ENCODE measurements at places on chromosomes 7 and 10. TPM values are rescaled to one million over a fixed set of nuclear protein-coding genes. Genes with fewer than 3 reads are reported as not detected.

The PDE1C gene
- 7.1 TPM for total RNA-seq

The ADARB2 gene
- not detected for total RNA-seq

The TUBAL3 gene
- total RNA-seq = not detected

The AKR1C4 gene
- total RNA-seq = not detected

The CELF2 gene
- total RNA-seq = 52.6 TPM

The SLC16A12 gene
- 0.21 TPM for total RNA-seq

The PLEKHS1 gene
- 0.21 TPM for total RNA-seq

The OR2A1 gene
- total RNA-seq = 0.16 TPM

The PHKG1 gene
- 9.3 TPM for total RNA-seq

The FAM25A gene
- not detected for total RNA-seq

DNA sequence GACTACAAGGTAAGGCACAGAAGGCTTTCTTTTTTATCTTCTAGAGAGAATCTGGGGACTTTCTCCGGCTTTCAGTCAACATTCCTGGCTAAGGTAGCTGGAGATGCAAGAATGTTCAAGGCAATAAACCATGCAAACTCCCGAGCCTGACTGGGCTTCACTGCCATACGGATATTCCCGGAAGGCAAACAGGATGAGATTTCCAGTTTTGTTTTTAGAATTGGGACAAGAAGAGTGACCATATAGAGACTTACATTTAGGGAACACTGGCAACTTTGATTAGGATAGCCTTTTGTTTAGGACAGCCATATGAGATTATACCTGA is 269 bp downstream of the CALD1 start:
- H3K4me1 ChIP-seq = no peaks in the 10 kb centered on the region
- H3K27ac ChIP-seq = peak overlapping the region; percentile 100
- DNase-seq = no peak
- no peaks in the 10 kb centered on the region for H3K36me3 ChIP-seq
- H3K4me3 ChIP-seq = peak overlapping the region; percentile 99
- no peaks in the 10 kb centered on the region for H3K27me3 ChIP-seq

DNA sequence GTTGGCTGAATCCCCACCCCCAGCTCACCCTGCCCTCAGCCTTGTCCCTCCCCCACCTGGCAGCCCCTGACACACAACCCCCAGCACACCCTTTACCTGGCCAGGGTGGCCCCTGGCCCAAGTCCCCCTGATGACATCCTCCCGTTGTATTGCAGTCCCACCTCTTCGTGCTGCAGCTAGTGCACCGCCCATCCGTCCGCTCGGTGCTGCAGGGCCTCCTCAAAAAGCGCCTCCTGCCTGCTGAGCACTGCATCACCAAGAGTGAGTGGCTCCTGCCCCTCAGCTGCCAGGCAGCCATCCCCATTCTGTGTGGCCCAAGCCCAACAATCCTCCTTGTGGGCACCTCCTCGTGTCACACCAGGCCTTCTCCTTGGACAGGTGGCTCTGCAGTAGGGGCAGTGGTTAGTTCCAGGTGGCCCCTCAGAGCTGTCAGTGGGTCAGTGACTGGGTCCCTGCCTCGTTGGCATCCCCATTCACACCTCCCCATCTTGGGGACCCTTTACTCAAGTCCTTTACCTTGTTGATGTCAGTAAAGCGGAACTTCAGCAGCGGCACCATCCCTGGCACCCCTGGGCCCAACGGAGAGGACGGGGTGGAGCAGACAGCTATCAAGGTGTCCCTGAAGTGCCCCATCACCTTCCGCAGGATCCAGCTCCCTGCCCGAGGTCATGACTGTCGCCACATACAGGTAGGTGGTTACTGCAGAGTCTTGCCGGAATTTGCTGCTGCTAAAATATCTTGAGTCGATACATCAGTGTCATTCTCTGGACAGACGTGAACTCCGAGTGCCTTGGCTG is 14.3 kb downstream of the ZMIZ2 start:
- DNase-seq = no peak
- no peaks in the 10 kb centered on the region for H3K27me3 ChIP-seq
- H3K27ac ChIP-seq = no peak overlapping the region

- DNase-seq = no peak
- no peaks in the 10 kb centered on the region for H3K27me3 ChIP-seq
- no peak overlapping the region for H3K4me3 ChIP-seq
- H3K27ac ChIP-seq = no peak overlapping the region
Measured at GRCh38 chr7:51079494-51079893, 237.1 kb downstream of the COBL start.

- H3K4me3 ChIP-seq = no peak overlapping the region
- no peaks in the 10 kb centered on the region for H3K27me3 ChIP-seq
- H3K36me3 ChIP-seq = no peaks in the 10 kb centered on the region
- DNase-seq = no peak
- H3K27ac ChIP-seq = no peak overlapping the region
Measured at GRCh38 chr7:4845740-4846142, 16.1 kb downstream of the PAPOLB start.

- no peaks in the 10 kb centered on the region for H3K4me1 ChIP-seq
- no peaks in the 10 kb centered on the region for H3K36me3 ChIP-seq
- no peaks in the 10 kb centered on the region for H3K27me3 ChIP-seq
- no peak overlapping the region for H3K27ac ChIP-seq
Measured at GRCh38 chr7:24245362-24245761, 38.6 kb upstream of the NPY start.

GRCh38 chr7:155315977-155316376 is 18.3 kb downstream of the INSIG1 start:
- H3K27me3 ChIP-seq = no peaks in the 10 kb centered on the region
- H3K27ac ChIP-seq = no peak overlapping the region
- no peak overlapping the region for H3K4me3 ChIP-seq
- no peaks in the 10 kb centered on the region for H3K36me3 ChIP-seq
- DNase-seq = no peak
- no peaks in the 10 kb centered on the region for H3K4me1 ChIP-seq

- H3K4me1 ChIP-seq = no peaks in the 10 kb centered on the region
- no peaks in the 10 kb centered on the region for H3K27me3 ChIP-seq
- no peaks in the 10 kb centered on the region for H3K36me3 ChIP-seq
- H3K4me3 ChIP-seq = no peak overlapping the region
- no peak overlapping the region for H3K27ac ChIP-seq
- no peak for DNase-seq
Measured at GRCh38 chr10:62183442-62183841, 85.2 kb downstream of the RTKN2 start.

DNA sequence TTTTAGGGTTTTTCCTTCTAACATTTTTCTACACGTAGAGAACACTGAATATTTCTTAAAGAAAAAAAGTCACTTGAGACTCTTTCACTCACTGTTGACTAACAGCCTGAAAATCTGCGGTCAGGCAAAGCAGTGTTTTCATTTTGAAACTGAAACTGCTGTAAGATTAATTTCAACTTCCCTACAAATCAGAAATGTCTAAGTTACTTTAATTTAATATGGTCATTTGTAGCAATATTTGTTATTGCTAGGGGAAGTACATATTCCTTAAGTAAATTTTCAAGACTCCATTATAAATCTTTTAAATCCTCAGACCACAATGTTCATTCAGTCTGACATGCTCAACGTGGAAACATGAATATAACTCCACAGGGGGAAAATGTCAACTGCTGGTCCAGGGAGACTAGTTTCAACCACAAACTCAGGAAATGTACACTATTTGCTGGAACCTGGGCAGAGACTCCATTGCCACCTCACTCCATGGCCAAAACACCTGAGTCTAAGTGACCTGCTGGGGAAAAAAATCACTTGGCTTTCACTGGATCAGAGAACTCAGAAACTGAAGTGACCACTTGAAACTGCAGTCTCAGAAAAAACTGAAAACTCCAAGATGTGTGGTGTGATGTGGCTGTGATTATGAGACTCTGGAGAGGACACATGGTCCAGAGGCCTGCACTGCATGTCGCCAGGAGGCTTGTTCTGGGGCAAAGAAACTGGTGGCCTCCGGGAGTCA is 161.2 kb downstream of the TAX1BP1 start:
- no peaks in the 10 kb centered on the region for H3K27me3 ChIP-seq
- no peaks in the 10 kb centered on the region for H3K36me3 ChIP-seq
- H3K4me3 ChIP-seq = peak overlapping the region; percentile 4
- DNase-seq = no peak
- H3K27ac ChIP-seq = peak overlapping the region; percentile 25

GRCh38 chr10:63561341-63561740 is 40.1 kb downstream of the REEP3 start:
- H3K27ac ChIP-seq = no peak overlapping the region
- no peak for DNase-seq
- H3K4me3 ChIP-seq = no peak overlapping the region
- H3K4me1 ChIP-seq = peaks cover 5% of the 10 kb centered on the region
- H3K27me3 ChIP-seq = no peaks in the 10 kb centered on the region

- H3K4me3 ChIP-seq = no peak overlapping the region
- no peaks in the 10 kb centered on the region for H3K36me3 ChIP-seq
- H3K4me1 ChIP-seq = no peaks in the 10 kb centered on the region
- H3K27ac ChIP-seq = no peak overlapping the region
- DNase-seq = no peak
- H3K27me3 ChIP-seq = no peaks in the 10 kb centered on the region
Measured at GRCh38 chr7:159141660-159142059, 3.0 kb downstream of the VIPR2 start.

- H3K4me1 ChIP-seq = no peaks in the 10 kb centered on the region
- H3K4me3 ChIP-seq = no peak overlapping the region
- no peaks in the 10 kb centered on the region for H3K36me3 ChIP-seq
- no peak for DNase-seq
- H3K27ac ChIP-seq = no peak overlapping the region
Measured at GRCh38 chr7:108669958-108670357, 100.3 kb downstream of the DNAJB9 start.

GRCh38 chr10:30756151-30756550 is 126.6 kb upstream of the LYZL2 start:
- no peaks in the 10 kb centered on the region for H3K36me3 ChIP-seq
- DNase-seq = no peak
- no peaks in the 10 kb centered on the region for H3K27me3 ChIP-seq
- H3K27ac ChIP-seq = no peak overlapping the region
- H3K4me1 ChIP-seq = no peaks in the 10 kb centered on the region

- H3K27me3 ChIP-seq = no peaks in the 10 kb centered on the region
- H3K4me3 ChIP-seq = no peak overlapping the region
- no peaks in the 10 kb centered on the region for H3K4me1 ChIP-seq
- no peak overlapping the region for H3K27ac ChIP-seq
- peak; percentile 88 for DNase-seq
Measured at GRCh38 chr7:27196287-27196767, 3.6 kb downstream of the HOXA13 start.

DNA sequence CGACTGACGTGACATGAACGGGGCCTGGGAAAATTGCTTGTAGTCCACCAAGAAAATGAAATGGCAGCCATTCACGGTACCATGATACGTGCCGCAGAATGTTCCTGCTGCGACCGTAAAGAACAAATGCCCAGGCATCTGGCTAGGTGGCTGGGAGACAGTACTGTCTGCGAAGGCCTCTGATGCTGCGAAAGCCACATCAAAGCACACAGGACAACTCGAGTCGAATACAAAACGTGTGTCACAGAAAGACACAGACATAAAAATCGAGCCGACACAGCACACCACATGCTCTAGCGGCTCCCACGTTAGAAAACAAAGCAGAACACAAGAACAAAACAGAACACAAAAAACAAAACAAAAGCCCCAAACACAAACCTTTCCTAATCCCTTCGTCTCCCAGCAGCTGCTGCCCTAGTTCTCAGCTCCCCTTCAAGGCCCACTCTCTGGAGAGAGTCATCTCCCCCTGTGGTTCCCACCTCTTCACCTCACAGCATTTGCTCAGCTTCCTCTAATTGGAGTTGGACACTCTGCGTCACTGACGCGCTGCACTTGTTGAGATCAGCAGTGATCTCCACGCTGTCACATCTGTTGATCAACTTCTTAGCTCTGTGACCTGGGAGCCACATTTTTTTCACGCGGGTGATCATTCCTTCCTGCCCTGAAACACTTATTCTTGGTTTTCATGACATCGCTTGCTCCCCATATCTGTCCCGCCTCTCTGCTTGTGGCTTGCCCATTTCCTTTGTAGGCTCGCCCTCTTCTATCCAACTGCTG is 112.2 kb downstream of the CLEC2L start:
- no peak overlapping the region for H3K4me3 ChIP-seq
- DNase-seq = no peak
- no peaks in the 10 kb centered on the region for H3K4me1 ChIP-seq
- no peaks in the 10 kb centered on the region for H3K27me3 ChIP-seq
- H3K36me3 ChIP-seq = no peaks in the 10 kb centered on the region

GRCh38 chr10:51599647-51600046 is 99.7 kb downstream of the CSTF2T start:
- no peak for DNase-seq
- H3K4me3 ChIP-seq = no peak overlapping the region
- no peaks in the 10 kb centered on the region for H3K4me1 ChIP-seq
- no peak overlapping the region for H3K27ac ChIP-seq
- H3K36me3 ChIP-seq = no peaks in the 10 kb centered on the region

DNA sequence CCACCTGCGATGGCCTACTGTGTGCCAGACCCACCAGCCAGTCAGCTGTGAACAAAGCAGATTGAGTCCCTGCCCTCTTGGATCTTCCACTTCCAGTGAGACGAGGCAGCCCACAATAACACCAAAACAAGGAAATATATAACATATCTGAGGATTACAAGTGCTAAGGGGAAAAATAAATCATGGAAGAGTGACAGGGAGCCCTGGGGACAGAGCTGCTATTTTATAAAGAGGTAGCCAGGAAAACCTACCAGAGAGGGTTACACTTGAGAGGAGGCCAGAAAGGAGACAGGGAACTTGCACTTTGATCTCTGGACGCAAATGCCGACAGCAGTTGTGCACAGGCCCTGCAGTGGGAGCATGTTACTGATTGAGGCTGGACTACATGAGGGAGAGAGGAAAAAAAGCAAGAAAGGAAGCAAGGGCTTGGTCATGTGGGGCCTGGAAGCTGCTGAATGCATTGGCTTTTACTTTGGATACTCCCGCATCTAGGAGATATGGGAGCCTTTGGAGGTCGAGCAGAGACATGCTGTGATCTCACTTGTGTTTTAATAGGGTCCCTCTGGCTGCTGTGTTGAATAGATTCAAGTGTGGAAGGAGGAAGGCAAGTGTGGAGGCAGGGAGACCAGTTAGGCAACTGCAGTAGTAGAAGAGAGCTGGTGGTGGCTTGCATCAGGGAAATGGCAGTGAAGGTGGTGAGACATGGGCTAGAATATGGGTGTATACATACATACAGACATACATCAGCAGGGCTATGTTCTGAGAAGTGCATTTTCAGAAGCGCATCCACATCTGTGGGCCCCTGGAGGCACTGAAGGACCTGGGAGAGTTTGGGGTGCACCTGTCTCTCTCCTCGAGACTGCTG is 26.2 kb downstream of the MINDY4 start:
- H3K4me1 ChIP-seq = peaks cover 4% of the 10 kb centered on the region
- no peak overlapping the region for H3K27ac ChIP-seq
- DNase-seq = no peak

DNA sequence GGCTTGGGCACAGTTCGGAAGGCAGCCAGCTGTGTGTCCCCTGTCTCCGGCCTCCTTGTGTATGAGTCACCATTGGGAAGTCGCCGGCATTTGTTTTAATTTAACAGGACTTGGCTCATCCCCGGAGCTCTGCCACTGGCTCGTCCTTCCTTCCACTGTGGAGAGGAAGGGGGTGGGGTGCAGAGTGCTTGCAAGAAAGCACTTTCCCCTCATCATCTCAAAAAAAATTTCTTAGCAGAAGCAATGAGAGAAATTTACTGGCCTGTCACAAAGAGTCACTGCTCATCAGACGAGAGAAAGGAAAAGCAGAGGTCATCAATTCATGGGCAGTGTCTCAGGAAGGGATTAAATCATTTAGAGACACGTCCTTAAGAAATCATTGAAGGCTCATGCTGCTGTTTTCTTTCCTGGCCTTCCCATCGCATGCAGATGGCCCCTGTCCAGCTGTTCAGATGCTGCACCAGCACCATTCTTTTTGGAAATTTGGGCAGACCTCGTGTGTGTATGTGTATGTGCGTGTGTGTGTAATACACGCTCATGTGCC is 93.3 kb downstream of the BMS1 start:
- H3K27me3 ChIP-seq = no peaks in the 10 kb centered on the region
- H3K27ac ChIP-seq = no peak overlapping the region
- no peaks in the 10 kb centered on the region for H3K4me1 ChIP-seq
- no peaks in the 10 kb centered on the region for H3K36me3 ChIP-seq

Measured in aorta (tissue), 5 donors.